ENCODE measurements at places on chromosomes 2 and 18. TPM values are rescaled to one million over a fixed set of nuclear protein-coding genes. Genes with fewer than 3 reads are reported as not detected.

TCF7L1 gene
- total RNA-seq: 9.3 TPM

GRCh38 chr2:58891828-58892377 lies 650.8 kb upstream of the FANCL start:
- no peak for DNase-seq

CLHC1 gene
- total RNA-seq: 6.7 TPM

- DNase-seq: no peak
These were observed 93.5 kb downstream of the CAPN13 start for GRCh38 chr2:30713698-30714097.

DNA sequence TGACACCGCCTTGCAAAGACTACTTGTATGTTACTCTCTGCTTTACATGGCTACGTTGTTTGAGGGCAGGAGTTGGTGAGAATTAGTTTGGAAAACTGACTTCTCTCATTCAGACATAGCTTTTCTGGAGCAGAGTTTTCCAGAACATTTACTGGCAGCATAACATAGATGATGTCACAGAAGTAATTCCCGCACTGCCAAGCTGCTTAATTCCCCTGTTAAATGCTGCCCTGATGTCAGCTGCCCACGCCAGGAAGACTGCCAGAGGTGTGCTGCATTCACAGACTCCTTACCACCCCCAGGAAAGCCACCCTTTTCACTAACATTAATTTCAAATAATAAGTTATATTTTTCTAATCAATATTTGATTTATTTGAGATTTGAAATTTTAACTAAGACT lies 24.7 kb upstream of the PTPN2 start:
- no peak for DNase-seq

FOXI3 gene
- total RNA-seq: not detected

Data from Right ventricle myocardium inferior (tissue), 1 donor.